Nasal cavity respiratory epithelium epithelial cell of viscerocranial mucosa (primary cell): ENCODE measurements at places on chromosomes 13 and 19. TPM values are rescaled to one million over a fixed set of nuclear protein-coding genes. Genes with fewer than 3 reads are reported as not detected.

Gene GGACT
- 8.7 and 9.2 TPM in 2 replicates for total RNA-seq

Gene IZUMO2
- total RNA-seq, result not detected in 2 replicates

Gene SIGLEC5
- total RNA-seq, result not detected in 2 replicates

Gene CRX
- total RNA-seq, result not detected in 2 replicates

Gene LILRA1
- total RNA-seq, result not detected in 2 replicates

Gene ACTN4
- total RNA-seq, result 136 and 631 TPM in 2 replicates

Gene CD320
- 6.8 and 9.8 TPM in 2 replicates for total RNA-seq

Gene ZNF677
- total RNA-seq, result 19.1 and 29.0 TPM in 2 replicates

Gene EPS8L1
- total RNA-seq, result 96.7 and 104 TPM in 2 replicates

Gene KLK12
- total RNA-seq, result 0.14 and 17.1 TPM in 2 replicates

Gene OR7C1
- not detected in 2 replicates for total RNA-seq
